Left lung (tissue), 14 donors: ENCODE measurements at places on chromosomes 1 and 21. TPM values are rescaled to one million over a fixed set of nuclear protein-coding genes. Genes with fewer than 3 reads are reported as not detected.

DNA sequence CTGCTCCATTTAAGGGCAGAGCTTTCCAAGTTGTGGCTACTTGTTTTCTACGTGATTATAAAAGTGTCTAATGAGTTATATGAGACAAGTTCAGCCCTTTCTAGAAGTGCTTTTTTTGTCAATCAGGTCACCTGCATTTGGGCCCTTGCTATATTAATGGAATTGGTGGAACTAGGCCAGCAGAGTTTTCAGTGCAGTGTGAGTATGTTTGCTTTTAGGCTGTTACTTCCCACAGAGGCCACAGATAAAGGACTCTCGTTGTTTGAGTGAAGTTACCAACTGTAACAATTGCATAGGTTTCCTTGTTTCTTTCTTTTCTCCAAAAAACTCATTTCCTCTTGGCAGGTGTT, 10.9 kb downstream of the SMAP2 start:
- no peak for DNase-seq
- H3K4me1 ChIP-seq, result peaks cover 100% of the 10 kb centered on the region
- peak overlapping the region; percentile 83 for H3K27ac ChIP-seq
- peak overlapping the region; percentile 2 for H3K4me3 ChIP-seq

- no peak for DNase-seq
- H3K27me3 ChIP-seq, result no peaks in the 10 kb centered on the region
- no peak overlapping the region for H3K4me3 ChIP-seq
- no peak overlapping the region for H3K27ac ChIP-seq
- H3K4me1 ChIP-seq, result no peaks in the 10 kb centered on the region
These were observed 192.3 kb downstream of the ZNF326 start for GRCh38 chr1:90187323-90187585.

GRCh38 chr1:2283991-2284895, 56.1 kb downstream of the SKI start:
- H3K4me1 ChIP-seq, result peaks cover 13% of the 10 kb centered on the region
- H3K27ac ChIP-seq, result no peak overlapping the region
- no peak for DNase-seq
- H3K36me3 ChIP-seq, result no peaks in the 10 kb centered on the region

- no peak for DNase-seq
- H3K4me3 ChIP-seq, result peak overlapping the region; percentile 18
- H3K4me1 ChIP-seq, result no peaks in the 10 kb centered on the region
- no peaks in the 10 kb centered on the region for H3K27me3 ChIP-seq
- H3K36me3 ChIP-seq, result no peaks in the 10 kb centered on the region
These were observed 806.4 kb downstream of the USP25 start for GRCh38 chr21:16536140-16536539.

- no peak overlapping the region for H3K27ac ChIP-seq
- no peaks in the 10 kb centered on the region for H3K27me3 ChIP-seq
- H3K4me3 ChIP-seq, result no peak overlapping the region
- H3K4me1 ChIP-seq, result no peaks in the 10 kb centered on the region
These were observed 86.4 kb upstream of the CACYBP start for GRCh38 chr1:174913225-174913903.

Gene SIM2
- not detected for total RNA-seq

- H3K4me3 ChIP-seq, result no peak overlapping the region
- no peaks in the 10 kb centered on the region for H3K4me1 ChIP-seq
- H3K36me3 ChIP-seq, result no peaks in the 10 kb centered on the region
- no peak for DNase-seq
These were observed 1337.9 kb downstream of the PLA2G4A start for GRCh38 chr1:188166654-188167053.

DNA sequence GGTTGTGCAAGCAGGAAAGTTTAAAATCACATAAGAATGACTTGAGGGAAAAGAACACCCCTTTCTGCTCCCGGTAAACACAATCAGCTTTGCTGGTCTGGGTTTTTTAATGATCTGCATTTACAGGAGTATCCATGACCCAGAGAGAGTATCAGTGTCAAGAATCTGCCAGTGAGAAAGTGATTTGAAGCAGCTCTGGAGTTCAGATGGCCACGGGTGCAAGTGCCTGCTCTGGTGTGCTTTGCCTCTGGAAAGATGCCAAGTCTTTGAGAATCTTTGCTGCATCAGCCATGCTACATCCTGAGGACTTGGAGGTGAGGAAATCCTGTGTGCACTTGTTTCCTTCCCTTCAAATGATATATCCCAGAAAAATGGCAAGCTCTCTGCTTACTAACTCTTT, 18.6 kb upstream of the MYSM1 start:
- no peaks in the 10 kb centered on the region for H3K27me3 ChIP-seq
- H3K4me3 ChIP-seq, result no peak overlapping the region
- H3K36me3 ChIP-seq, result no peaks in the 10 kb centered on the region
- DNase-seq, result no peak
- no peaks in the 10 kb centered on the region for H3K4me1 ChIP-seq

Gene AZIN2
- 2.3 TPM for total RNA-seq

DNA sequence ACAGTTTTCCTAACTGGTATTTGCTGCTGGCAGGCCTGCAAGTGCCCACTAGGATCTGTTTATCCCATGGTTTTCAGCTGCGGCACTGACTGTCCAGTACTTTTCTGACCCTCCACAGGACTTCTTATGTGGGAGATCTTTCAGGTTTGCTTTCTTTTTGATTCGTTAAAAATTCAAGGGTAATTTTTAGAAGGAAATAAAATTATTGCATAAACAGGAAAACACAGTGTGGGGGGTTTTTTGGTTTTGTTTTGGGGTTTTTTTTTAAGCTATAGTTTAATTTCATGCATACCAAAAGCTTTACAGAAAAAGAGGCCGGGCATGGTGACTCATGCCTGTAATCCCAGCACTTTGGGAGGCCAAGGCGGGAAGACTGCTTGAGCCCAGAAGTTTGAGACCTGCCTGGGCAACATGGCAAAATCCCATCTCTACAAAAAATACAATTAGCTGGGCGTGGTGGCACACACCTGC, 3.6 kb downstream of the NIBAN1 start:
- H3K4me3 ChIP-seq, result no peak overlapping the region
- H3K36me3 ChIP-seq, result no peaks in the 10 kb centered on the region
- DNase-seq, result no peak
- H3K27ac ChIP-seq, result no peak overlapping the region
- H3K4me1 ChIP-seq, result peaks cover 4% of the 10 kb centered on the region
- no peaks in the 10 kb centered on the region for H3K27me3 ChIP-seq

Gene TTF2
- 21.0 TPM for total RNA-seq

DNA sequence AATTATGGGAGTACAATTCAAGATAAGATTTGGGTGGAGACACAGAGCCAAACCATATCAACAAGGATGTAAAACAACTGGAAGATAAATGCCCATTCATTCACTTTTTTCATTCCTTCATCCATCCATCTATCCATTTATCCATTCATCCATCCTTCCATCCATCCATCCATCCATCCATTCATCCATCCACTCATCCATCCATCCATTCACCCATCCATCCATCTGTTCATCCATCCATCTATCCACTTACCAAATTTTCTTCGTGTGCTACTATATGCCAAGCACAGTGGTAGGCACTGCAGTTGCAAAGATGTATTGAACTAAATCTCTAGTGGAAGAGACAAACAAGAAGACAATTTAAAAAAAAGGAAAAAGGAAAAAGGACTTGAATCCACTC, 14.3 kb upstream of the SIPA1L2 start:
- no peak overlapping the region for H3K27ac ChIP-seq
- H3K27me3 ChIP-seq, result no peaks in the 10 kb centered on the region
- no peak overlapping the region for H3K4me3 ChIP-seq
- no peak for DNase-seq
- no peaks in the 10 kb centered on the region for H3K4me1 ChIP-seq
- H3K36me3 ChIP-seq, result no peaks in the 10 kb centered on the region

GRCh38 chr1:109890115-109890953, 20.3 kb upstream of the CSF1 start:
- H3K27ac ChIP-seq, result no peak overlapping the region
- no peak overlapping the region for H3K4me3 ChIP-seq
- DNase-seq, result no peak
- no peaks in the 10 kb centered on the region for H3K36me3 ChIP-seq

- DNase-seq, result no peak
- no peaks in the 10 kb centered on the region for H3K27me3 ChIP-seq
These were observed 36.9 kb downstream of the TP73 start for GRCh38 chr1:3689138-3689750.

DNA sequence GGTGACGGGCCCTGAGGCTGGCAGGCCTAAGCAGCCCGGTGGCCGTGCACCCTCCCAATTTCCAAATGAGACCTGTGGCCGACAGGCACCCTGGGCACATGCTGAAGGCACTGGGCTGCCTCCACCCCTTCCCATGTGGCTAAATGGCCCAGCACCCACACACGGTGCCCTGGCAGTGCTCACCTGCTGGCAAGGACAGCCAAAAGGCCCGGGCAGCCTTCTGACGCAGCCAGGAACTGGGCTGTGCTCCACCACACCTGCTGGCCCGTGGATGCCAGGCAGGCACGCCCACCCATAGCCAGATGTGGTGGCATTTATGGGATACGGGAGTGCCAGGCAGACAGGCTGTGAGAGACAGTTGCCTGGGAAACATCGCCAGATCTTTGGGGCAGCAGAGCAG, 4.0 kb upstream of the FAAP20 start:
- no peaks in the 10 kb centered on the region for H3K27me3 ChIP-seq
- DNase-seq, result no peak
- H3K27ac ChIP-seq, result peak overlapping the region; percentile 72
- no peak overlapping the region for H3K4me3 ChIP-seq
- H3K4me1 ChIP-seq, result peaks cover 4% of the 10 kb centered on the region

DNA sequence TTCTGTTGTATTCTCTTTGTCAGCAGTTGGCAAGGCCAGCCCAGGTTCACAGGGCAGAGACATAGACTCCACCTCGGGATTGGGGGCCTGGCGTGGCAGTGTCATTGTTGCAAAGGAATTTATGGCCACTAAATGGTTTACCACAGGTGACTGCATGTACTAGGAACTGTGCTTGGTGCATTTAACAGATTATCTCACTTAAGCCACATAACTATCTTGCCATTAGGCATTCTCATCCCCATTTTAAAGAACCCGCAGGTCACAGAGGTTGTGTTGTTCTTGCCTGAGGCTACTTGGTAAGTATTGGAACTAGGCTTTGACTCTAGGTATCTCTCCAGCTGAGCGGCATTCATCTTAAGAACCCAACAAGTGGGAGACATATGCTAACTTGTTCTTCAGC, 9.7 kb downstream of the TLCD4 start:
- H3K4me1 ChIP-seq, result no peaks in the 10 kb centered on the region
- no peak overlapping the region for H3K4me3 ChIP-seq
- H3K27ac ChIP-seq, result no peak overlapping the region
- H3K36me3 ChIP-seq, result no peaks in the 10 kb centered on the region
- no peaks in the 10 kb centered on the region for H3K27me3 ChIP-seq
- DNase-seq, result no peak

DNA sequence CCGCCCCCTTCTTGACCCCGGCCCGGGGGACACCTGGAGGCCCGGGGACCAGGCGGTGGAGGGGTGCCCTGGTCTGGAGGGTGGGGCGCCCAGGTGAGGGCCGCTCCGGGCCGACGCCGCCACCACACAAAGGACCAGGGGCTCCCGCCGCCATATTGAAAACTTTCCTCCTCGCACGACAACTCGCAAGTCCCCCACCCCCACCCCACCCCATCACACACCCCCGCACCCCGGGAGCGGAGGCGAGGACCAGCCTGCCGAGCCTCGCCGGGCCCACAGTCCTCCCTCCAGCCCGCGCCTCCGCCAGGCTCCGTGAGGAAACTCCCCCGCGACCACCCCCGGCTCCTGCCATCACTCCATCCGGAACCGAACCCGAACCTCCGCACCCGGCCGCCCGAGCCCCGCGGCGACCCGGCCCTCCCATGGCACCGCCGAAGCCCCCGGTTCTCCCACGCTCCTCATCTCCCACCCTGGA, 733 bp downstream of the KDM5B start:
- H3K27ac ChIP-seq, result peak overlapping the region; percentile 89
- no peak for DNase-seq
- H3K4me1 ChIP-seq, result peaks cover 28% of the 10 kb centered on the region
- no peaks in the 10 kb centered on the region for H3K36me3 ChIP-seq
- H3K4me3 ChIP-seq, result peak overlapping the region; percentile 66
- no peaks in the 10 kb centered on the region for H3K27me3 ChIP-seq

- no peak for DNase-seq
- H3K4me3 ChIP-seq, result no peak overlapping the region
- H3K27ac ChIP-seq, result no peak overlapping the region
- no peaks in the 10 kb centered on the region for H3K36me3 ChIP-seq
These were observed 3.6 kb upstream of the TNNT2 start for GRCh38 chr1:201381130-201381529.

DNA sequence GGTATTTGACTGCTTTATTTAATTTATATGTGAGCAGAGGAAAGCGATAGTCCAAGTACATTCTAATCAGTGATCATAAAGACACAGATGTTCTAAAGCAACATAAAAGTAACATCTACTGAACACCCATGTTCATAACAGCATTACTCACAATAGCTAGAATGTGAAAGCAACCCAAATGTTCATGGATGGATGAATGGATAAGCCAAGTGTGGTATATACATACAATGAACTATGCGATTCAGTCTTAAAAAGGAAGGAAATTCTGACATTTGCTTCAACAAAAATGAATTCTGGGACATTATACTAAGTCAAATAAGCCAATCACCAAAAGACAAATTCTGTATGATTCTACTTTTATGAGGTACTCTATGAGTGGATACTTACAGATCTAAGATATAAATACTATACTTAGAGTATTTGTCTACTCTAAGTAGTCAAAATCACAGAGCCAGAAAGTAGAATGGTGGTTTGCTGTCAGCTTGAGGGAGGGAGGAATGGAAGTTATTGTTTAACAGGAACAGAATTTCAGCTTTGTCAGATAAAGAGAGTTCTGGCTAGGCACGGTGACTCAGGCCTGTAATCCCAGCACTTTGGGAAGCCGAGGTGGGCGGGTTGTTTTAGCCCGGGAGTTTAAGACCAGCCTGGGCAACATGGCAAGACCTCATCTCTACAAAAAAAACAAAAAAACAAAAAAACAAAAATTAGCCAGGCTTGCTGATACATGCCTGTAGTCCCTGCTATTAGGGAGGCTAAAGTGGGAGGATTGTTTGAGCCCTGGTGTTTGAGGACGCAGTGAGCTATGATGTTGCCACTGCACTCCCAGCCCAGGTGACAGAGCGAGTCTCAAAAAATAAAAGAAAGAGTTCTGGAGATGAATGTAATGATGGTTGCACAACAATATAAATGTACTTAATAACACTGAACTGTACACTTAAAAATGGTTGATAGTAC, 79.7 kb upstream of the ARHGAP29 start:
- no peaks in the 10 kb centered on the region for H3K36me3 ChIP-seq
- H3K4me1 ChIP-seq, result no peaks in the 10 kb centered on the region
- H3K27me3 ChIP-seq, result no peaks in the 10 kb centered on the region
- DNase-seq, result no peak
- H3K27ac ChIP-seq, result no peak overlapping the region
- H3K4me3 ChIP-seq, result no peak overlapping the region

- H3K36me3 ChIP-seq, result no peaks in the 10 kb centered on the region
- H3K4me1 ChIP-seq, result no peaks in the 10 kb centered on the region
- DNase-seq, result no peak
- no peak overlapping the region for H3K27ac ChIP-seq
These were observed 40.7 kb downstream of the CD2 start for GRCh38 chr1:116794804-116795481.

GRCh38 chr1:228075801-228076271, 6.7 kb upstream of the ARF1 start:
- peaks cover 6% of the 10 kb centered on the region for H3K4me1 ChIP-seq
- H3K36me3 ChIP-seq, result no peaks in the 10 kb centered on the region
- peaks cover 22% of the 10 kb centered on the region for H3K27me3 ChIP-seq
- H3K27ac ChIP-seq, result no peak overlapping the region
- no peak overlapping the region for H3K4me3 ChIP-seq
